ENCODE measurements at places on chromosomes 4 and X.

- DNase-seq = no peak
Observed at GRCh38 chr4:3666263-3666662, 99.9 kb upstream of the ADRA2C start.

GRCh38 chr4:11847167-11847566 is 418.5 kb upstream of the HS3ST1 start:
- no peak for DNase-seq

DNA sequence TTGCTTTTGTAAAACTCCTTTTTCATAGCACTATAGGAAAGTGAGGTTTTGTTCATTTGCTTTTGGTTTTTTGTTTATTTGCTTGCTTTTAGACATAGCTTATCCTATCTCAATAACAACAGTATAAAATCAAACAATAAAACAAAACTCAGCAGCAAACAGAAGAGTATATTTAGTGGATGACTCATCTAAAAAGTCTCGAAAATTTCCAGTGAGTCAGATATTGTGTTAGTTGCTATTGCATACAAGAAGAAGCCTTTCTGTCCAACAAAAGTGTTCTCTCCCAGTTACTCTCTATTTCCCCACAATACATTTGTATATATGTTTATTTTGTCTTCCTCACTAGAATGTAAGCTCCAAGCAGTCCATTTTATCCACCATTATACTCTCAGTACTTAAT is 36.0 kb upstream of the NPNT start:
- DNase-seq = no peak

DNA sequence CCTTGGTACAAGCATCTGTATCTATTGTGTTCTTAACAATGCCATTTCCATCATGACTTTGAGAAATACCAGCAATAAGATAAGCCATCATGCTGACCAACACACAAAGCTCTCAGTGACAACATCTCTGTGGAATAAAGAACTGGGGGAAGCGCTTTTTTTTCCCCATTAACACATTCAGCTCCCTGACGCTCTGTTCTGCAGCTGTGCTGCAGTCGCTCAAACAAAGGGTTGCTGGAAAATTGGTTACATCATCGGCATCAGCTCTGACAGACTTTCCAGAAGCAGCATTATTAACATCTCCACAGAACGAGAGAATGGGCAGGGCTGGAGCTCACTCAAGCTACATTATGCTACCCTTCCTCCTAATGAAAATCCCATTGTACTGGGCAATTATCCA is 39.9 kb downstream of the DCX start:
- DNase-seq = no peak

- DNase-seq = no peak
Observed at GRCh38 chr4:48367016-48367415, 25.7 kb downstream of the SLAIN2 start.

DNA sequence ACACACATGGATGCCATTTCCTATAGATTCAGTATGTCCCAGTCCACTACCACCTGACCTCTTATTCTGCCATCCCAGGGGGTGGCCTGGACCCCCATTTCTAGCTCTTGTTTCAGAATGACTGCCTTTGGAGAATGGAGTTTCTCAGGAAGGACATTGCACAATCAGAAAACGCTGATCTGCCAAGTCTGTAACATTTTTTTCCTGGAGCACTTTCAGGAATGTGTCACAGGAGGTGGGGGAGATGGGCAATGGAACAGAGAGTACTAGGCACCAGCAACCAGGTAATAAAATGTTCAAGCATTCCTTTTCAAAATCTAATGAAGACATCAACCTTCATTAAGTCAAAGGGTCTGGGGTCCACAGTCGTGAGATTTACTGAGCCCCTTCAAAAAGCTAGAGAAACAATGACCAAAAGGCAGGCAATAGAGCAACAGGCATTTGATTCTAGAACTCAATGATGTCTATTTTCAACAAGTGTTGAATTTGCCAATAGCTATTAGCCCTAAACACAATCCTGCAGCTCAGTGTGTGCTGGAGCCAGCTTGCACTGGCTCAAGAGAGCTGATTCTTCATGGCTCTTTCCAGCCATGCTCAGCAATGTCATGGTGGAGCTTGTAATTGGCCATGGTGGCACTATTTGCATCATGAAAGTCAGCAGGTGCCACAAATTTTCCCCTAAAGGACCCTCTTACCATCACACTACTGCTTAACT is 87.1 kb downstream of the KDR start:
- DNase-seq = no peak

All from CD4-positive, alpha-beta T cell treated with Interleukin-4 for 1 hour (primary cell).